ENCODE measurements at places on chromosomes 12 and 14. TPM values are rescaled to one million over a fixed set of nuclear protein-coding genes. Genes with fewer than 3 reads are reported as not detected.

Gene NUDT4
- 283 TPM for total RNA-seq

Gene TBX3
- 27.2 TPM for total RNA-seq

GRCh38 chr12:123037791-123038190 lies 57.3 kb downstream of the ARL6IP4 start:
- no peaks in the 10 kb centered on the region for H3K27me3 ChIP-seq
- no peak overlapping the region for H3K4me3 ChIP-seq
- DNase-seq: no peak
- peaks cover 28% of the 10 kb centered on the region for H3K4me1 ChIP-seq
- H3K36me3 ChIP-seq: peaks cover 13% of the 10 kb centered on the region
- H3K27ac ChIP-seq: no peak overlapping the region

GRCh38 chr14:68408680-68409079 lies 384.2 kb downstream of the ZFP36L1 start:
- no peaks in the 10 kb centered on the region for H3K36me3 ChIP-seq
- peaks cover 21% of the 10 kb centered on the region for H3K4me1 ChIP-seq
- no peak overlapping the region for H3K27ac ChIP-seq
- no peak overlapping the region for H3K4me3 ChIP-seq

DNA sequence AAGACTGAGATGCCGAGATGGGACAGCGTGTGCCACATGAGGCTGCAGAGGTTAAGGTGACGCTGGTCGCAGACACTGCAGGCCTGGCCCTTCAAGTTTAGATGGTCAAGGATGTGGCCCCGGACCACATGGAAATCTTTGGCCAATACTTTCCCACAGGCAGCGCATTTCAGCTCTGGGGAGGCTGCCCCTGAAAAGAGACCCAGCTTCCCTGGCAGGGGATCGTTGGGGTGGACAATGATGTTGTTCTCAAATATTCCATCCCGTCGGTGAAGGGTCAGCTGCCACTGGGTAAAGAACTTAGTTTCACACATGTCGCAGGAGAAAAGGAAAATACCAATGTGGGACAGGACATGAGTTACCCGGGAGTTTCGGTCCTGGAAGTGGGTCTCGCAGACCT lies 3.0 kb downstream of the ZBTB39 start:
- no peak overlapping the region for H3K4me3 ChIP-seq
- peaks cover 43% of the 10 kb centered on the region for H3K36me3 ChIP-seq
- no peaks in the 10 kb centered on the region for H3K27me3 ChIP-seq
- H3K27ac ChIP-seq: no peak overlapping the region
- H3K4me1 ChIP-seq: peaks cover 46% of the 10 kb centered on the region
- no peak for DNase-seq
